ENCODE measurements at places on chromosomes 6 and 20.
A peak's percentile ranks its signal among the peaks of the same experiment; 100 is the strongest.

GRCh38 chr6:39388606-39389483, 66.3 kb upstream of the KCNK16 start:
- no peak for DNase-seq

- DNase-seq: peak; percentile 94
Observed at GRCh38 chr6:137767911-137768690, 99.0 kb upstream of the TNFAIP3 start.

- DNase-seq: peak; percentile 62
Observed at GRCh38 chr20:41029150-41029901, 704 bp downstream of the TOP1 start.

- peak; percentile 4 for DNase-seq
Observed at GRCh38 chr20:46551522-46552381, 1.3 kb upstream of the OCSTAMP start.

- no peak for DNase-seq
Observed at GRCh38 chr6:155306958-155307357, 7.3 kb downstream of the TFB1M start.

DNA sequence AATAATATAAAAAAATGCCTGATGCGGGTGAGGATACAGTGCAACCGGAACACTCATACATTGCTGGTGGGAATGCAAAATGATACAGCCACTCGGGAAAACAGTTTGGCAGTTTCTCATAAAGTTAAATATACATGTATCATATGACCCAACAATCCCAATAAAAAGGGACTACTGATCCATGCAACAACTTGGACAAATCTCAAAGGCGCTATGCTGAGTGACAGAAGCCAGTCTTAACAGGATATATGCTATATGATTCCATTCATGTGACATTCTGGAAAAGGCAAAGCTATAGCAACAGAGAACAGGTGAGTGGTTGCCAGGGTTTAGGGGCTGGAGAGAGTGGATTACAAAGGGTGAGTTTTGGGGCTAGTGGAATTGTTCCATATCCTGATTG, 170.2 kb upstream of the MLN start:
- DNase-seq: no peak

DNA sequence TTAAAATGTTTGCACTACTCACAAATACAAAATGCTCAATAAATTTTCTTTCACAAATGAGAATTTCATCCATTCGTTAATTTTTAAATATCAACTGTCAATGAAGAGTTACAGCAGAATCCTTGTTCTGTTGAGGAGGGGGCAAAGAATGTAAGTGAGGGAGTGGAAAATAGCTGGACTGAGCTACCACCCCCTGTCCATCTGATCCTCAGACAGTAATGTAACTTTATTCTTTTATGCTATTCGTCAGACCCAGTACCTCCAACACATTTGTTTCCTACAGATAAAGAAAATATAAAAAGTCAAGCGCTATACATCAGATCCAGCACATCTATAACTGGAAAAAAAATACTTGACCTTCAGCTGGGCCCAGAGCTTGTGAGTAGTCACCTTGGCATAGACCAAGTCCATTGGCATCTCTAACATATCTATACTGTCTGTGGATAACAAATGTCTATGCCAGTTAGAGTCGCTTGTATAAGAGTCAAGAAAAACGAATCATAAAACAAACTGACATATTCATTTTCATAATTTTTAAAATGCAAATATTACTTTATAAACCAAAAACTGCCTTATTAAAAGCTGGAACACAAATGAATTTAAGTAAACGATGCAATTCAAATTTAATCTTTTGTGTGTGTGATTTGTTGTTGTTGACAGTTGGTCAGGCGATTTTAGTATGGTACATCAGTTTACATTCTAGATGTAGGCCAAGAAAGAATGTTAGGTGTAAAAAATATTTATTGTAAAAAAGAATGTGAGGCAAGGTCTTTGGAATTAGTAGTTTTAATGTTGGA, 57.2 kb upstream of the HFE start:
- DNase-seq: peak; percentile 48

GRCh38 chr6:170147832-170148708, 142.8 kb downstream of the DLL1 start:
- no peak for DNase-seq

DNA sequence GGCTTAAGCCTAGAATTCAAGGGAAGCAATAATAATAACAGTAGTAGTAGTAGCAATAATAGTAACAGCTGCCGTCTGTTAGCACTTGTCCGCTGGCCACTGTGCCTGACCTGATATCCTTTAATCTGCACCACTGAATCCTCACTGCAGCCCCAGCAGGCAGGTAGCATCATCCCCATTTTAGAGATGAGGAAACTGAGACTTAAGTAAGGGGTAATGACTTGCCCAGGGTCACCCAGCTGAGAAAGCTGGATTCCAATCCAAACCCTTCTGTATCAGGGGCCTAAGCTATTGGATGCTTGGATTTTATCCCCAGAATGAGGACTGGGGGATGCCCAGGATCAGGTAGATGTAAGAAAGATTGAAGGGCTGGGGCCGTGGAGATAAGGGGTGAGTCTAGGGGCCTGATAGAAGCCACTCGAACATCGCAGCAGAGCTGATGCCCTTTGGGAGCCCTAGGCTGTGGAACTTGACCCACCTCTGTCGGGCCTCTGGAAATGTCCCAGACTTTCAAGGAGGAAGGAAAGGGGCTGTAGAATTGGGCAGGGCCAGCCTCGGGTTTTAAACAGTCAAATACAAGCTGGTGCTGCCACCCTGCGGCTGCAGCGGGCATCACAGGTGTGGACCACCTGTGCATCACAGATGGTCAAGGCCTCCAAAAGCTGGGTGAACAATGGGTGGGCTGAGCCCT, 102.1 kb upstream of the MYL9 start:
- DNase-seq: peak; percentile 76

GRCh38 chr20:34747479-34747878, 43.3 kb downstream of the TP53INP2 start:
- DNase-seq: no peak

- DNase-seq: no peak
Observed at GRCh38 chr6:40996591-40997233, 42.3 kb downstream of the UNC5CL start.

GRCh38 chr20:35700625-35701148, 1.5 kb downstream of the ROMO1 start:
- DNase-seq: peak; percentile 47

- no peak for DNase-seq
Observed at GRCh38 chr6:108157234-108157980, 8.4 kb upstream of the NR2E1 start.

DNA sequence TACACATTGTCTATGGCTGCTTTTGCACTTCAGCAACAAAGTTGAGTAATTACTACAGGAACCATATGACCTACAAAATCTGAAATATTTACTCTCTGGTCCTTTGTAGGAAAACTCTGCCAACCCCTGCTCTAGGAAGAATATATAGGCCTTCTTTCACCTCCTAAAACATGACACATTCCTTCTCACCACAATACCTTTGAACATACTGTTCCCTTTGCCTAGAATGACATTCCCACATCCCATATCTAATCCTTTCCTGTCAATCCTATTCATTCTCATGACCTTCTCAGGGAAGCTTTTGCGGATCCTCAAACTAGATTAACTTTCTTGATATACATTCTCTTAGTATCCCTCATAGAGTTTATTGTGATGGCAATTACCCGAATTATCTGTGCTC, 18.0 kb upstream of the NCOA6 start:
- DNase-seq: no peak

DNA sequence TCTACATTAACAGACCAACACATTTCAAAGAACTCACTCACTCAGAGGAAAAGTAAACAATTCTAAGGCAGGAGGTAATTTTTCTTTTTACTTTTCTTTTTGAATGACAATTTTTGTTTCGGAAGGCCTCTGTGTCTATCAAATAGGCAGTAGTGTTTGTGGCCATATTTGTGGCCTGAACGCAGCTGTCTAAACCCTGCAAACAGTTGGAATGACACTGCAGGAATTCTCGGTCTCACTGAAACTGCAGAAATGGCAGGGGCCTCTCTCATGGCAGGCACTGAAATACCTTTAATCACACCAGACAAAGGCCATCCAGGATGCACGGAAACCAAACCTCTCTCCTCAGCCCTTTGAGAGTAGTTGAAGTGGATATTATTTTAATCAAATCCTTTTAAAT, 30.4 kb downstream of the FYN start:
- peak; percentile 75 for DNase-seq
